ENCODE measurements at places on chromosomes 2 and 18. TPM values are rescaled to one million over a fixed set of nuclear protein-coding genes. Genes with fewer than 3 reads are reported as not detected.

DNA sequence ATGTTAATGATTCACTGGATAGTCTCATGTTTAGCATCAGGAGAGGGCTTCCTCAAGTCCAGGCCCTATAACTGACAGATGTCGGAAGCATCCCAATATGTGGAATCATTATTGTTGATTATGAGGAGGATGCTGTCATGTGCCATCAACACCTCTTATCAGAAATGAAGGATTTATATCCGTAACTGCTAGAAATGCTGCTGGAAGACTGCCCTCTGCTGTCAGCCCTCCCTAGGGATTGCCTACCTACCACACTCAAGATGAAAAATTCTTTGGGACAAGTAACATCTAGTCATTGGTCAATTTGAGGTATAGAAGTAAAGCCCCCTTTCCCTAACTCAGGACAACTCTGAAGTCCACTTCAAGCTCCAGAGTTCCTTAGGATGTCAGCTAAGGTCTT lies 1166.5 kb upstream of the NXPH2 start:
- DNase-seq = no peak
- H3K4me1 ChIP-seq = no peaks in the 10 kb centered on the region
- no peaks in the 10 kb centered on the region for H3K27me3 ChIP-seq
- no peak overlapping the region for H3K27ac ChIP-seq
- no peaks in the 10 kb centered on the region for H3K36me3 ChIP-seq
- H3K4me3 ChIP-seq = no peak overlapping the region

- no peak for DNase-seq
- no peak overlapping the region for H3K4me3 ChIP-seq
- no peaks in the 10 kb centered on the region for H3K4me1 ChIP-seq
- no peak overlapping the region for H3K27ac ChIP-seq
- H3K36me3 ChIP-seq = no peaks in the 10 kb centered on the region
Observed at GRCh38 chr2:21020031-21020667, 23.7 kb downstream of the APOB start.

Gene ZNF396
- 1.6 TPM for total RNA-seq

Gene PSTPIP2
- 15.2 TPM for total RNA-seq

Gene CD8A
- 2.7 TPM for total RNA-seq

Gene CHRNG
- not detected for total RNA-seq
